ENCODE measurements at places on chromosomes 7 and 10.

- no peak for DNase-seq
Measured at GRCh38 chr10:49178489-49179471, 9.4 kb downstream of the TMEM273 start.

- no peak for DNase-seq
Measured at GRCh38 chr7:88344271-88344670, 37.6 kb upstream of the STEAP4 start.

- no peak for DNase-seq
Measured at GRCh38 chr7:17671956-17672355, 268.3 kb downstream of the SNX13 start.

DNA sequence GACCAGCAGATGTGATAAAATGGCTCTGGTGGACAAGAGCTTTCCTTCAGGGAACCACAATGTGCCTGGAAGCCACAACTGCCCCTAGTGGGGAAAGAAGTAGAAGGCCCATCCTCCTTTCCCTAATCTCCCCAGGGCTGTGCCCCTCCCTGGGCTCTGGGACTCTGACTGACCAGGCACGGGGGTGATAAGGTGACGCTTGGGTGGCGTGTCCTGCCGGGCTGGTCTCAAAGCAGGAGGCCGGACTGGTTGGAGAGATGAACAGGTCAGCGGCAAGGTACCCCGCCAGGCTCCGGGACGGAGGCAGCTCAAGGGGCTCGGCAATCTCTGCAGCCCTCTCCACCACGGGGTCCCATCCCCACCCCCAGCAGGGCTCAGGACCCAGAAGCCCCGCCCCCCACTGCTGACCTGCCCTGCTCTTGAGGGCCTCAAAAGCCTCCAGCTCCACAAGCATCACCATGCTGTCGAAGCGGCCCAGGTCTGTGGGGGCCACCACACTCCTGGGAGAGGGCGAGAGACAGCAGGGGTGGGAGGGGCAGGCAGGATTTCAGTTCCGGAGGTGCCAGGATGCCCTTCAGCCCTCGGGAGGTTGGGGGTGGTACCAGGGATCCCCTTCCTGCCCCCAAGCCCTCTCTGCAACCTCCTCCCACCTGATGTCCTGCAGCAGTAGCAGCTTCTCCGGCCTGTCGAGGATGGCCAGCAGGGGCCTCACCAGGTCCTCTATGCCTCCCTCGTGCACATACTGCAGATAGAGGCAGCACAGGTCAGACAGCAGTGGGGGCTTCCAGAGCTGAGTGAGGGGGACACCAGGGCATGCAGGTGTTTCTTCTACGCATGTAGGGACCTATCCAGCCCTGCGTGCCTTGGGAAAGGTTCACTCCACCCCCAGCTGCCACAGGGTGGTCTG, 12.2 kb downstream of the LZTS2 start:
- DNase-seq = no peak

DNA sequence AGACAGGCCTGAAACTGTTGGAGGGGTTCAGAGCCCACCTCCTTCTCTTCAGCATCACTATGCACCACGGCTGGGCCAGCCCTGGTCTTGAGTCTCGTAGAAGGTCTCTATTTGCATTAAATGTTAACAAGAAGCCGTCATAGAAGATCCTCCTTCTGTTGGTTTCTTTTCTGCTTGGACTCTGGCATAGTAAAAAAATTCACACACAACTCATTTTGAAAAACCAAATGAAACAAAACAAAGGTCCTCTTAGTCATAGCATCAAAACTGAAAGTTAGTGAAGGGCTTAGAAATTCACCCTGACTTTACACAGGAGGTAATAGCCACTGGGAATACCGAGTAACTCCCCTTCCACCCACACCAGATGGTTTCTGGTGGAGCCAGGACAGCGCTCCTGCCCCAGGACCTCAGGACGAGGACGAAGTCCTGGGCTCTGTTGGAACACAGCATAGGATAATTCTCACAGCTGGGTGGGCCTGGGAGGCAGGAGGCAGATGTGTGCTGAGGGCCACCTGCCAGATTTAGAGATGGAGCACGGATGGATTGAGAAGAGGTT, 248.4 kb upstream of the KLF6 start:
- no peak for DNase-seq
